Caco-2 (cell line): ENCODE measurements at places on chromosomes 11 and 22. TPM values are rescaled to one million over a fixed set of nuclear protein-coding genes. Genes with fewer than 3 reads are reported as not detected.
A peak's percentile ranks its signal among the peaks of the same experiment; 100 is the strongest.

GRCh38 chr11:26348776-26349175 lies 16.8 kb downstream of the ANO3 start:
- DNase-seq: no peak

- DNase-seq: no peak
Observed at GRCh38 chr11:32153747-32154146, 62.9 kb downstream of the RCN1 start.

Gene KLHDC7B
- total RNA-seq: 1.1 and 2.0 TPM in 2 replicates

DNA sequence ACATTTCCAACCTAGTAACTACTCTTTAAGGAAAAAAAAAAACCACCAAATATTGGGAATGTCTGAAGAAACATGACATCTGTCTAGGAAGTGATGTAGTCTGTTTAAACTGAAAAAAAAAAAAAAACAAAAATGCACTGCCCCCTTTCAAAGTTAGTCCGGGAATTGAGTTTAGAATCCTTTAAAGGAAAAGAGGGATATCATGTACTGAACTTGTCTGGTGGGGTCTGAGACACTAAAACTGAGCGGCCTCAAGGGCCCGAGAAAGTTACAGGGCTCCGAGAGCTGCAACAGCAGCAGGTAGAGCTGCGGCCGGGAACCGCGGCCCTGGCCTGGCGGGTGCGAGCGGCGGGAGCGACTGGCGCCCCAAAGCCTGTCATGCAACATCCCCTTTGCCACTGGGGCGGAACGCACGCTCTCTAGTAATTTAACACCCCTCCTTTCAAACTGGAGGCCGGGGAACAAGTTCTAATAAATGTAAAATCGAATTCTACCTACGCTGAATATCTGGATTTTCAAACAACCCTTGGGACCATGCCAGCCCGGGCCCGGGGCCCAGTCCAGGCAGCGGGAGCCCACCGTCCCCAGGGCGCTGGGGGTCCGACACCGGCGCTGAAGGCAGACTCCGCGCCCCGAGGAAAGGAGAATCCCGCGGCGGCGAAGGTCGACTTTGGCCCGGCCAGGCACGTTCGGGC lies 736 bp downstream of the RDX start:
- peak; percentile 65 for DNase-seq

Gene OR52I2
- not detected in 2 replicates for total RNA-seq

GRCh38 chr11:69905611-69906452 lies 86.6 kb upstream of the FGF3 start:
- no peak for DNase-seq

Gene CREB3L1
- 24.9 and 29.5 TPM in 2 replicates for total RNA-seq

Gene TNNI2
- total RNA-seq: 5.7 and 8.6 TPM in 2 replicates

DNA sequence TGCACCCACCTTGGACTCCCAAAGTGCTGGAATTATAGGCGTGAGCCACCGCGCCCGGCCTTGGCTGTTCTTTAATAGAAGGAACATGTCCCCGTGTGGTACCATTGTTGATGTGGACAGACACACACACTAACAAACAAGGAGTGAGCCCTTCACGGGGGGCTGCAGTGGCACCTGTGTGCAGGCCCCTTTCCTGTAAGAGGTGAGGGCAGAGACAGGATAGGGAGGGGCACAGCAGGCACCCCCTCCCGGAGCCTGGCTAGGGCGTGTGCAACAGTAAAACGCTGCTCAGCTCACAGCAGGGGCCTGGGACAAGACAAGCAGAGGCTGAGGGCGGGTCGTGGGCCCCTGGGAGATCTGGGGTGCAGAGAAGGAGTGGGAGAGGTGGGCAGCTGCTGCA lies 37.8 kb downstream of the GRIK4 start:
- no peak for DNase-seq

Gene LRRC74B
- total RNA-seq: not detected in 2 replicates
